ENCODE measurements at places on chromosomes 3 and 15. TPM values are rescaled to one million over a fixed set of nuclear protein-coding genes. Genes with fewer than 3 reads are reported as not detected.

DNA sequence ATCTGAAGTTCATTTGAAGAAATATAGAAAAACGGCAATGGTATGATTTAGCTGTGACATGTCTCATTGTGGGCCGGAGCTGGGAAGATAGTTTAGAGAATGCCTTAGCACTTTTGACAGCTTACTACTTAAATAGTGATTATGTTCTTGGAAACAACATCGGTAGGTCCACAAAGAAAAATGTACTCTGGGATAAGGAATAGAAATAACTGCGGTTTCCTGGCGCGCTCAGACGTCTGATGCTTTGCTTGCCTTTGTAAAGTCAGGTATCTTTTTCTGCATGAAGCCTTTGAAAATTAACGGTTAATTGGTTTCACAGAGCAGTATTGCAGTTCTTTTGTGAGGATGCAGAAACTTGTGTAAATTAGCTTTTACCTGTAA lies 1.4 kb downstream of the USP3 start:
- peaks cover 81% of the 10 kb centered on the region for H3K4me1 ChIP-seq
- H3K27me3 ChIP-seq, result no peaks in the 10 kb centered on the region
- H3K4me3 ChIP-seq, result peak overlapping the region; percentile 89
- peaks cover 13% of the 10 kb centered on the region for H3K36me3 ChIP-seq
- peak overlapping the region; percentile 84 for H3K27ac ChIP-seq
- DNase-seq, result no peak

DNA sequence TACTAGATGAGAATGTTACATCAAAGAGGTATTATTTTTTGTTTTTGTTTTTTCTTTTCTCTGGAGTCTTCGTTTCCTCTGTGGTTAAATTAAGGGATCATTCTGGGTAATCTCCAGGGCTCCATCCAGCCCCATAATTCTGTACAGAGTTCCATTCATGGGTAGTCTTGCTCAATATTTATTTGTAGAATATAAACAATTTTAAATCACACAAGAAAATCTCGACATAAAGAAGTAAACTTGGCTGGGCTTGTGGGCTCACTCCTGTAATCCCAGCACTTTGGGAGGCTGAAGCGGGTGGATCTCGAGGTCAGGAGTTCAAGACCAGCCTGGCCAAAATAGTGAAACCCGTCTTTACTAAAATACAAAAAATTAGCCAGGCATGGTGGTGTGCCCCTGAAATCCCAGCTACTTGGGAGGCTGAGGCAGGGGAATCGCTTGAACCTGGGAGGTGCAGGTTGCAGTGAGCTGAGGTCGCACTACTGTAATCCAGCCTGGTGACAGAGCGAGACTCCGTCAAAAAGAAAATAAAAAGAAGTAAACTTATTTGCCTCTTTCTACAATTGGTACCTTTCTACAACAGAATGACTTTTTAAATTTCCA lies 166.8 kb upstream of the TGFBR2 start:
- DNase-seq, result no peak
- H3K36me3 ChIP-seq, result no peaks in the 10 kb centered on the region
- H3K4me1 ChIP-seq, result peaks cover 18% of the 10 kb centered on the region

DNA sequence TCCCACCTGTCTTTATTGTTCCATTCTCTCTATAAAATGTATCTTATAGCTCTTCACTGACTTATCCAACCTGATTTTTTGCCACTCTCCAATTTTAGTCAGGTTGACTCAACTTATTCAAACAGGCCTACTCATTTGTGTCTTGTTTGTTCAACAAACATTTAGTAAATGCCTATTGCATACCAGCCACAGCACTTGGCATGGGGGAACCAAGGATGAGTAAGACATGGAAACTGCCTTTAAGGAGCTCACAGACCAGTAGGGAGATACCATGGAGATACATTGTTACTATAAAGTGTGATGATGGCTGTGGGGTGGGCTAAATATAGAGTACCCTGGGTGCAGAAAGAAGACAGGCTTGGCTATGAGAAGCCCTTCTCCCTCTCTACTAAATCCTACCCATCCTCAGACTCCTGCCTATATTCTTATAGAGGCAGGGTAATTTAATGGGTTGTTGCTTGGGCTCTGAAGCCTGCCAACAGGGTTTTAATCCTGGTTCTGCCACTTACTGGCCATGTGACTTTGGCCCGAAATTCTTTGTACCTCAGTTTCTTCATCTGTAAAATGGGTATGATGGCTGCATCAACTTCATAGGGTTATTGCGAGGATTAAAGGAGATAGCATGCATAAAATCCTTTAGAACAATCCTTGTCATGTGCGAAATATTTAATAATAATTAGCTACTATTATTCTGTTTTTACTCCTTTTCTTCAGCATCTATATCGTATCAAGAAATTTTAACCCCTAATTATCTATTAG lies 348.5 kb upstream of the UMPS start:
- H3K27me3 ChIP-seq, result peaks cover 12% of the 10 kb centered on the region
- no peak overlapping the region for H3K4me3 ChIP-seq
- H3K36me3 ChIP-seq, result no peaks in the 10 kb centered on the region

Gene BMF
- total RNA-seq, result 2.2 TPM

Gene IQCF5
- total RNA-seq, result not detected

Gene CCDC33
- not detected for total RNA-seq

All from activated CD8-positive, alpha-beta T cell treated with anti-CD3 and anti-CD28 coated beads, Interleukin-2, amount 10 ng/mL, durations not matched to agents 7 days and 5 days (primary cell).